Right lung (tissue), 10 donors: ENCODE measurements at places on chromosomes 2 and 18.

GRCh38 chr2:26268213-26268612 is 23.5 kb downstream of the HADHB start:
- DNase-seq, result no peak

DNA sequence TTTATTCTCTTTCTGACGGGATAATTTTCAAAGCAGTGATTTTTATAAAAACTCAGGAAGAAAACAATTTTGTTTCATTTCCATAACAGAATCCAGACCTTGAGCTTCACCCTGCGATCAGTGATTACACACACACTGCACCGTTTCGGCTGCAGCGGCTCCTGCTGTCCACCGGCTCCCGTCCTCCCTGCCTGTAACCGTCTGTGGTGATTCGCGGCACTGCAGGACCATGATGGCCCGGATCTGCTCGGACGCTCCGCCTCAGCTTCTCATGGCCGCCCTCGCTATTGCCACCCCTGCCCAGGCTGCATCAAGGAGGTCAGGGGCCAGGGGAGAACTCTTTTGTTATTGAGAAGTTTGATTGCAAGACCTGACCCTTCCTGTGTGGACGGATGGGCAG is 246.1 kb downstream of the TWIST2 start:
- no peak for DNase-seq

- DNase-seq, result no peak
These were observed 106.4 kb downstream of the MBD2 start for GRCh38 chr18:54117853-54118773.

- DNase-seq, result no peak
These were observed 367.1 kb downstream of the CLIP4 start for GRCh38 chr2:29482348-29482747.

- no peak for DNase-seq
These were observed 63.5 kb upstream of the CTLA4 start for GRCh38 chr2:203804070-203804469.

DNA sequence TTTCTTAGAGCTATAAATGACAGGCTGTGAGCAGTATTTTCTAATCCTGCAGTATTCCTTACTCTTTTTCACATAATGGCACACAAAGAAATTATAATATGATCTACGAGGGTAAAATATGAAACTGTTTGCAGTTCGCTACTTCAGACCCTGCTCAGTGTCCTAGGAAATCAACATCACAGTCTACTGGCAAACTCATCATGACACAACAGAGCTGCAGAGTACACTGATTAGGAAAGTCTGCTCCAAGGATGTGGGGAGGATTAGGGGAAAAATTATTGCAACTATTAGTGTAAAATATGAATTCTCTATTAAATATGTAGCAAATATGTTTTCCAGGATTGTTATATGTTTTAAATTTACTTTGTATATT is 149.2 kb upstream of the REG3G start:
- no peak for DNase-seq
